ENCODE measurements at places on chromosomes 6 and 20.

DNA sequence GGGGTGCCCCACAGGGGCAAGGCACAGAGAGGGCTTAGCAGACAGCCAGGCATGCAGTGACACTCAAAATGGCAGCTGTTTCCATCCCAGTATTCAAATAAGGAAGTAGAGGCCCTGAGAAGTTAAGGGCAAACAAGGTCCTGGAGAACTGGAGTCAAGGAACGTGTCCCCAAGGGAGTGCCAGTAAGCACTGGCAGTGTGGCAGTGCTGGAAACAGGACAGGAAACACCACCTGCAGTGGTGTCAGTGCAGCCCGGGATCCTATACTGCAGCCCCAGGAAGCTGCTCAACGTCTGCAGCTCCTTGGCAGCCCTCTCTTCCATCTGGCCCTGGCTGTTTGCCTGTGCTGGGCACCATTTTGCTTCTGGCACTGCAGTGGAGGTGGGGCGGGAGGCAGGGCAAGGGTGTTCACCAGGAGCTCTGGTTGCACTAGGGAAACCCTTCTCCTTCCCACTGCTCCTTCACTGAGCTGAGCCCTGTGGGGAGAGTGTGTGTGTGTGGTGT, 56.3 kb downstream of the EDN3 start:
- DNase-seq, result no peak

- DNase-seq, result no peak
Observed at GRCh38 chr6:135084001-135084915, 29.6 kb upstream of the HBS1L start.

GRCh38 chr20:35831029-35831428, 59.2 kb downstream of the PHF20 start:
- no peak for DNase-seq

- DNase-seq, result no peak
Observed at GRCh38 chr20:8225658-8226057, 93.6 kb downstream of the PLCB1 start.

DNA sequence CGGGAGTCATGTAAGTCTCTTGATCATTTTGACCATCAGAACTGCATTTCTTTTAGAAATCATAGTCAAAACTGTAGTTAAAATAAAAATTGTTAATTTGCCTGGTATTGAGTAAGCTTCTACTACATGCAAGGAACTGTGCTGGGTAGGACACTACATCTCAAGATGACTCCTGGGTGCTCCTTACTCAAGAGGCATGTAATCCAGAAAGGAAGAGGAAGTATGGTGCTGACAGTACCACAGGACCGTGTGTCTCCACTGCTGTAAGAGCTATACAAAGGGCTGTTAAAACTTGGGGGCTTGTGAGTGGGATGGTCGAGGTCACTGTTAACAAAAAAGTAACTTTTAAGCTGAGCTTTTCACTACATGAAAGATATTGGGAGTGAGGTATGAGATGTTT, 508.3 kb upstream of the SOX4 start:
- no peak for DNase-seq

DNA sequence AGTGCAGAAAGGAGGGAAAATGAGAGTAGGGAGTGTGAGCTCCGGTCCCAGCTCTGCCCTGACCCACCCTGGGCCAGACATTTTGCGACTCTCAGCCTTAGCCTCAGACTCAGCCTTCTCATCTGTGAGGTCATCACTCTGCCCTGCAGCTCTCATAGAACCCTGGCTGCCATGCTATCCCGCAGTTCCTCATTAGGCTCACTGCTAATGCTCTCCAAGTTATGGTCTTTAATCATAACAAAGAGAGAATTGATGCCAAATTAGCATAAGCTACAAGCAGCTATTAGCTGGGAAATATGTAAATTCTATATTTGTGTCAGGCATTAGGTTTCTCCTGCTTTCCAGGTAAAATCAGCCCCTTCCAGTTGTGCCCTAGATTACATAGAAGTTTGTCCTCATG, 46.5 kb upstream of the MLN start:
- no peak for DNase-seq
